ENCODE measurements at places on chromosomes 3 and 15.

GRCh38 chr3:78529601-78530000 lies 1238.2 kb downstream of the ROBO1 start:
- DNase-seq, result no peak

GRCh38 chr3:195401943-195402342 lies 40.9 kb downstream of the ACAP2 start:
- DNase-seq, result no peak

- DNase-seq, result no peak
Measured at GRCh38 chr3:157067114-157067513, 92.8 kb downstream of the CCNL1 start.

DNA sequence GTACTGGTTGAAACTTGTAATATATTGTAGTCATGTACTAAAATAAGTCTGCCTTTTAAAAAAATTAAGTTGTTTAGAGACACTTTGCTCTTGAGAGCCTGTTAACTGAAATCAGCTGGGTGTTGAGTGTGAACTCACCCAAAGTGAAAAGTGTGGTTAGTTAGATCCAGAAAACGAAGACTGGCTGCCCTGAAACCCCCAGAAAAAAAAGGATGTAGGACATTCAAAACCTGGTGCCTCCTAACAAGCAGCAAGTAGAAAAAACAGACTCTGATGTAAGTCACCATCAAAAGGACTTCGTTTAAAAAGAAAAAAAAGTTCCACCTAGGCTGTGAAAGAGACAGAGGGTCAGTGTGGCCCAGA lies 40.8 kb downstream of the UMPS start:
- DNase-seq, result no peak

DNA sequence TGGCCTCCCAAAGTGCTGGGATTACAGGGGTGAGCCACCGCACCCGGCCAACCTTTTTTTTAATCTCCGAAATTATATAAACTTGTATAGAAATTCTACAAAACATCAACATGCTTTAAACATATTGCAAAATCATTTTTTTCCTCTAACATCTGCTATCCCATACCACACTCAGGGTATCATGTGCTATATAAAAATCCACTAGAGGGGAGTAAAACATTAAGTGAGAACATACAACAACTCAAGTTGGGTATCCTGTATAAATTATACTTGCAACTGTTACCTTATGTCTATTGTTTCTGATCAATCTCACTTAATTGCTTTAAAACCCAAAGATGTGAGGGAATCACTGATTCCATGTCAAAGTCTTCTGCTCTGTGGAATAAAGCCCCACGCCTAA lies 71.9 kb upstream of the FBN1 start:
- no peak for DNase-seq

GRCh38 chr15:57503911-57504598 lies 87.6 kb upstream of the MYZAP start:
- no peak for DNase-seq

DNA sequence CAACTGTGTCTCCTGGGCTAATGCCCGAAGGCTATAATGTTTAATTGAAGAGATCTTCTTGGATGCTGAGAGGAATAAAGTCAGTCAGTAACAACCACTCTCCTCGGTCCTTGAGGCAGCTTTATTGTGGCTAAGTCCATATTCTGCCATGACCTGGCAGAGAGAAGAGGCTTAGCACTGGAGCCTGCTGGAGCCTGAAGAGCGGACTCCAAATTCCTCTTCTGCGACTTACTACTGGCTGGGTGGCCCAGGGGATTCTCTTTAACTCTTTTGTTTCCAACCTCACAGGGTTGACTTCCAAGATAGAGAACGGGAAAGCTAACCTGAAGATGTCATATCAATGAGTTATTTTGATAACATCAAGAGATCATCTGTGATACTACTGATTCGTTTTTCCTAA lies 71.1 kb downstream of the MYO1E start:
- DNase-seq, result no peak

GRCh38 chr15:32857732-32858131 lies 139.9 kb downstream of the GREM1 start:
- no peak for DNase-seq

GRCh38 chr15:87578776-87579175 lies 677.8 kb downstream of the NTRK3 start:
- DNase-seq, result no peak

DNA sequence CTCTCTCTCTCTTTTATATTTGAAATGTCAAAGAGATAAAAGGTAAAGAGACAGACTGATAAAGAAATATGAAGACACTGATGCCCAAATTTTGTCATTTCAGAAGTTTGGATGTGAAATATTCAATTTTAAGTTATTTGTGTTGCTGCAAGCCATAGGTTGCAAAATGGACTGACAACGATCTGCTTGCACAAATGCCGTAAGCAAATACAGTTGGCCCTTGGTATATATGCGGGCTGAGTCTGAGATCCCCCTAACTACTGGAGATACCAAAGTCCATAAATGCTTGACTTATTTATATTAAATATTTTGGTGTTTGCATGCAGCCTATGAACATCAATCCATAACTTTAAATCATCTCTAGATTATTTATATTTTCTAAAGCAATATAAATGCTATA lies 1459.1 kb upstream of the ALCAM start:
- DNase-seq, result no peak

GRCh38 chr15:101558221-101558941 lies 68.9 kb upstream of the PCSK6 start:
- DNase-seq, result no peak

- no peak for DNase-seq
Measured at GRCh38 chr15:39713846-39714245, 68.8 kb downstream of the FSIP1 start.

GRCh38 chr3:137988152-137988551 lies 21.8 kb upstream of the CLDN18 start:
- DNase-seq, result no peak

GRCh38 chr15:101469520-101470288 lies 19.8 kb downstream of the PCSK6 start:
- DNase-seq, result no peak

- DNase-seq, result peak; percentile 42
Measured at GRCh38 chr3:52053307-52054304, 2.8 kb downstream of the DUSP7 start.

GRCh38 chr3:149085828-149086231 lies 503 bp downstream of the HLTF start:
- no peak for DNase-seq

- no peak for DNase-seq
Measured at GRCh38 chr15:34837246-34838016, 42.1 kb upstream of the ACTC1 start.

DNA sequence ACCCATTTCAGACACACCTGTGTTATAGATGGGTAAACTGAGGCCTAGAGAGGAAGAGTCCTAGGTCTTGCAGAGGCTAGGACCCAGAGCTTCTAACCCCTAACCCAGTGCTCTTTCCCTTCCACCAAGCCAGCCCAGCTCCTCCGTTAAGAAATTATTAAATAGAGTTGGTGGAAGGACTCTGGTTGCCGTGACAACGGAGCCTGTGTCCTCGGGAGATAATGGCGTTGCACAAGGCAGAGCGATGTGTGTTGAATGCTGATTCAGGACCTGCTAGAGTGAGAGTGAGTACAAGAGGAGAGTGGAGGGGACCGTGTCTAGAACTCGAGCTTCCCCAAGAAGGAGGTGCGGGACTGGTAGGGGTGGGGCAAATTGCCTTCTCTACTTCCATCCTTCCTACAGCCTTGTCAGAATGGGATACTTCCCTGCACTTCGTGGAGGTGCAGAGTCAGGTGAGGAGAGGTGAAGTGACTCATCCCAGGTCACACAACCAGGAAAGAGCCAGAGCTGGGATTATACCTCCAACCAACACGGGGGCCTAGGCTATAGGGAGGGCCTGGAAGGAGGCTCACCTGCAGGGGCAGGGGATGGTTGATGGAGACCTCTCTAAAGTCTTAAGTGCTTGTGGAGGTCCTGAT lies 8.6 kb downstream of the SLC6A1 start:
- peak; percentile 71 for DNase-seq

- no peak for DNase-seq
Measured at GRCh38 chr3:193510154-193510553, 44.5 kb downstream of the ATP13A4 start.

- peak; percentile 29 for DNase-seq
Measured at GRCh38 chr3:128145279-128145678, 8.0 kb upstream of the EEFSEC start.

GRCh38 chr3:38039101-38039898 lies at the start of gene DLEC1:
Gene DLEC1, plus strand, starts transcription at chr3:38039208. Its CDS starts 18 bp downstream, at chr3:38039226.
- no peak for DNase-seq

DNA sequence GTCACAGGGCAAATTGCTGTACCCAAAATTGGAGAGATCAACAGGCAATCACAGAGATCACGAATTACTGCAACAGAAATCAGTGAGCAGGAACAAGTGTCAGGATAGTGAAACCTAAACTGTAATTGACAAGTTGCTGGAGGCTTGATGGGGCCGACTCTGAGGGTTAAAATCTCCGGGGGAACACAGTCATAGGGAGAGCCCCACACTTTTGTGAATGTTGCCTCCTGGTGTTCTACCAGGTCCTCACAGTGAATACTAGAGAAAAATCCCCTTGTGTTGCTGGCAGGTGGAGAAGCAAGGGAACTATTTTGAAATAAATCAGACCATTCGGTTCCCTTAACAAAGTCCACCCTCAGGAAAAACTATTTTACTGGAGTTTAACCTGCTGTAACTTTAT lies 697.5 kb upstream of the CBLB start:
- DNase-seq, result no peak

GRCh38 chr3:126678693-126679317 lies 23.9 kb upstream of the TXNRD3 start:
- DNase-seq, result no peak

DNA sequence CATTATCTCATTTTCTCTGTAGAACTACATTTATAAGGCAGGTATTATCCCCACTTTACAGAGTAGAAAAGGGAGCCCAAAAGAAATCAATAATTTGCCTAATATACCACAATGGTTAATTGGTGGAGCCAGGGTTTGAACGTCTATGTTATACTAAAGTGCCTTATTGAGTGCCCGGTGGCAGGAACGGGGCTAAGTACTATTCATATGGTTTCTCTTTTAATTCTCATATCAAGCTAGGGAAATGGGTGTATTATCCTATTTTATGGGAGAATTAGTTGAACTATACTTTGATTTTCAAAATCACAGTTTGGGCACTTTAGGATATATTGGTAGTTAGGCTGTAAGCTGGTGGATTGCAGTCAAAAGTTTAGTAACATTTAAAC lies 1.5 kb downstream of the CEP97 start:
- no peak for DNase-seq

DNA sequence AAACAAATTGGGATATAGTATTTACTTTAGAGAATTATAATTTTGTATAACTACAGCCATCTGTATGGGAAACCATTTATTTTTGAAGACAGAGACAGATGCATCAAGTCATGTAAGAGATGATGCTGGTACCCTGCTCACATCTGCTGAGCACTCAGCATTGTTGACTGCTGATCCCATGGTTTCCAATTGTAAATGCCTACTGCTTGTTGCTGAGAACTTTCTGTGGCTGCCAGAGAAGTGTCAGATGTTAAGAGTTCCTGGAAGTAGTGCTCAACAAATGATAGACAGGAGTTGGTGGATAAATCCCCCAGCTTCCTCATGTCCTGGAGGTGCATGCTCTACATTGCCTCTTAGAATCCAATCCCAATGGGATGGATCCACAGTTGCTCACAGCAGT lies 167.1 kb downstream of the OXSM start:
- no peak for DNase-seq

DNA sequence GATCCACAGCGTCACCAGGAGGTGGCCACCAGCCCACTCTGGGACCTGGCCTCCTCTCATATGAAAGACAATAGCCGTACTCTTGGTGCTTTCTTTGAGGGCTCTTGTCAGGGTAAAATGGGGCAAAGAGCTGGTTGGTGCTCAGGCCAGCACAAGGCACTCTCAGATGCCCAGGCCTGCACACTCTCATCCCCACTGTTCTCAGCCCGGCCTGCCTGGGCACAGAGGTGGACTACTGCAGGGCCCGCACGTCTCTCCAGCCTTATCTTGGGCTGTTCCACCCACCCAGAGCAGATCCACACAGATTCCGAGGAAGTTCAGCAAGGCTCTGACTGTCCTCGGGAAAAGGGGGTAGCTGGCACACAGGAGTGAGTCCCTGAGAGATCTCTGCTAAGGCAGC lies 122.8 kb upstream of the PRR20G start:
- no peak for DNase-seq

GRCh38 chr3:54628888-54629441 lies 298.9 kb downstream of the LRTM1 start:
- DNase-seq, result no peak

DNA sequence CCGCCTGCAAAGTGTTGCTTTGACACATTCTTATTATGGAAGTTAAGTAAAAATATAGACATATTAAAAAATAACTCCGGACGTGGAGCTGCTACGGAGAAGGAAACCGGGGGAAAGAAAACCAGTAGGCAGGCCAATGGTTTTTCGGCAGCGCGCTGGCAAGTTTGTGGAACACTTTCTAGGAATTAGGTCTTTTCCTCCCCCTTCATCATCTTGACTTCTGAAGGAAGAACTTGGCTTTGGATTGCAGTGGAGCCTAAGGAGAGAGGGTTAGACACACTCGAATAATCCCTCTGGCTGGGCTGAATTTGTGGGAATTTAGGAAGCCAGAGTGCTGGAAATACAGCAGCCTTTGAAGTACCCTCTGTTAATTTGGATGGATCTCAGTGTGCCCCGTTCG lies 317 bp downstream of the ROBO2 start:
- DNase-seq, result no peak

DNA sequence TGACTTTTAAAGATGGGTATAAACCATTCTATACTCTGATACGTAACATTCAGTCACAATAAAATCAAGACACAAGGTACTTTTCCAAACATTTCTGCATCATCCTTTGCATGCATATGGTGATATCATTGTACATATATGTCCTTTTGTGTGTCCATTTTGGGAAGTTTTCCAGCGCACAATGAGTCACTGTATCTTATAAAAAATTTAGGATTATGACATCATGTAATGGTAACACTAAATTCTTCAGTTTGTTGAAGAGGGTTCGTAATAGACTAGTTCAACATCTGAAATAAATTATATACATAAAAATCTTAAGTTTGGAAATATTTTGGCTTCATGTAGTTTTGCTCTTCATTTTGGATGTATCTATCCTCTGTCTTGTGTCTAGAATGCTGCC lies 480.9 kb downstream of the ROBO1 start:
- no peak for DNase-seq

GRCh38 chr15:85499371-85499887 lies 119.0 kb downstream of the AKAP13 start:
- no peak for DNase-seq

- no peak for DNase-seq
Measured at GRCh38 chr3:148789906-148790305, 37.7 kb upstream of the CPB1 start.

- no peak for DNase-seq
Measured at GRCh38 chr3:154842536-154842935, 237.6 kb upstream of the MME start.
